ENCODE measurements at places on chromosomes 5 and 9.

DNA sequence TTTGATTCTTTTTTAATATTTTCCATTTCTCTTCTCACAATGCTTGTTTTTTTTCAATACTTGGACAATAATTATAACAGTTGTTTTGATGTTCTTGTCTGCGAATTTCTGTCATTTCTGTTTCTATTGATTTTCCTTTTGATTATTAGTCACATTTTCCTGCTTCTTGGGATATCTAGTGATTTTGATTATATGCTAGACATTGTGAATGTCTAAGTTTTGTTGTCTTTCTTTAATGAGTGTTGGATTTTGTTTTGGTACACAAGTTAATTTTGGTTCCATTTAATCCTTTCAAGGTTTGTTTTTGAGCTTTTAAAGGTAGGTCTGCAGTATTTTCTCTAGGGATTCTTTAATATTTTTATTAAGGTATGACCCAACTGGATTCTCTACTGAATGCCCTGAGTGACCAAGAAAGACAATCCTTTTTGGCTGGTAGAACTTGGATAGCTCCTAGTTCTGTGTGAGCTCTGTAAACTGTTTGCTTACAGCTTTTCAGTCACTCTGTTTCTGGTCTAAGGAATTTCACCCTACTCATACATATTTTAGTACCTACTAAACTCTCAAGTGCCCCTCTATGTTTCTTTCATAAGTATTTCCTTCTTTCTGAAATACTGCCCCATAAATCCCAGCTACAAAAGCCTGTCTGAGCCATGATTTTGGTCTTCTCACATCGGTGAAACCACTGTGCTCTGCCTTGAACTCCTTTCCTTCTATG lies 12.5 kb upstream of the PDE8B start:
- no peak for DNase-seq

GRCh38 chr9:87223392-87224246 lies 274.0 kb upstream of the DAPK1 start:
- DNase-seq: no peak

- no peak for DNase-seq
Measured at GRCh38 chr5:64213011-64213410, 47.4 kb downstream of the RNF180 start.

GRCh38 chr5:146956217-146956616 lies 77.7 kb upstream of the PPP2R2B start:
- DNase-seq: no peak

GRCh38 chr9:124122813-124123462 lies 111.4 kb downstream of the LHX2 start:
- no peak for DNase-seq

- DNase-seq: no peak
Measured at GRCh38 chr5:110150199-110150598, 460.5 kb downstream of the MAN2A1 start.

DNA sequence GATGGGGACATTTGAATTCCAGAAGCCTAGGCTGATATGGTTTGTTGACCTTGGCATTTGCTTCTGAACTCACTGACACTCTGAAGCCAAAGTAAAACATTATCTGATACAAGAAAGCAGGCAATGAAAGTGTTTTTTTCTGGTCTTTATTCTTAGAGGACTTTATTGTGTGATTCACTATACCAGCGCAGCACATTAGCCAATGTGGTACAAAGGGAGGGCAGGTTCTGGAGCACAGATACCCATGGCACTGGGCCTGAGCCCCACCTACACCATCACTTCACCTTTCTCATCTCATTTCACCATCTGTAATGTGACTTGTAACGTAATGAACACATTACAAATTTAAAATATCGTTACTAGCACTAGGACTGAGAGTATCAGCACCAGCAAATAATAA lies 89.7 kb upstream of the ZNF366 start:
- DNase-seq: no peak

DNA sequence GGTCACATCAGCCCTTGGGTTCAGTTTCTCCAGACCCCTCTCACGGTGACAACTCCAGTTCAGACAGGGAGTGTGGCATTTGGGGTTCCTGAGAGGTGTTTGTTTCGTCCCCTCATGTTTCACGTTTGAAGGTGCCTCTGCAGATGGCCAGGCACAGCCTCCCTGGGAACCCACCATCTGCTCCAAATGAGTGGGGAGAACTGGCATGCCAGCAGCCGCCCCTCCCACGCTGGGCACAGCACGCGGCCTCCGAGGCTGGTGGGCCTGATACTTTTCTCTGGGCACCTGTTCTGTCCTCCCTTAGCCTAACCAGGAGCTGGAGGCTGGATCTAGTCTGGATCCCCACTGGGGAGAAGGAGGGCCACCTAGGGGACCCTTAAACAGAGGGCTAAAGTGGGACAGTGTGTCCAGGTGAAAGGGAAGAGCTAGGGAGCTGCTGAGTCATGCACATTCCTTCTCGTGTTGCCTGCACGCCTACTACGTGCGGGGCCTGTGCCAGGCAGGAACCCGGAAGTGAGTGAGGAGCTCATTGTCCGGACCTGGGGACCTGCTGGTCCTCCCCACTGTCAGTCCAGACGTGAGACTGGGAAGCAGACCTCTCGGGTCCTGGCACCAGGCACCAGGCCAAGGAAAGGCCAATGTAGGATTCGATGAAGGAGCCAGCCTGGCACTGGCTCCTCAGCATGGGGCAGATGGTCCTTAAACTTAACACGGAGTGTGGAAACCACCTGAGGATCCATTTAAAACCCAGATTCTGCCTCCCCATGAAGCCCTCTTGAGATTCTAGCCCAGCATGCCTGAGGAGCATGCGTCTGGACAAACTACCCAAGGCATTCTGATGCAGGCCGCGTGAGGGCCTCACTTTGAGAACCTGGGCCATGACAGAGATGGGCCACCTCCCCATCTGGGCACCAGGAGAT lies 11.7 kb downstream of the DNM1 start:
- no peak for DNase-seq

DNA sequence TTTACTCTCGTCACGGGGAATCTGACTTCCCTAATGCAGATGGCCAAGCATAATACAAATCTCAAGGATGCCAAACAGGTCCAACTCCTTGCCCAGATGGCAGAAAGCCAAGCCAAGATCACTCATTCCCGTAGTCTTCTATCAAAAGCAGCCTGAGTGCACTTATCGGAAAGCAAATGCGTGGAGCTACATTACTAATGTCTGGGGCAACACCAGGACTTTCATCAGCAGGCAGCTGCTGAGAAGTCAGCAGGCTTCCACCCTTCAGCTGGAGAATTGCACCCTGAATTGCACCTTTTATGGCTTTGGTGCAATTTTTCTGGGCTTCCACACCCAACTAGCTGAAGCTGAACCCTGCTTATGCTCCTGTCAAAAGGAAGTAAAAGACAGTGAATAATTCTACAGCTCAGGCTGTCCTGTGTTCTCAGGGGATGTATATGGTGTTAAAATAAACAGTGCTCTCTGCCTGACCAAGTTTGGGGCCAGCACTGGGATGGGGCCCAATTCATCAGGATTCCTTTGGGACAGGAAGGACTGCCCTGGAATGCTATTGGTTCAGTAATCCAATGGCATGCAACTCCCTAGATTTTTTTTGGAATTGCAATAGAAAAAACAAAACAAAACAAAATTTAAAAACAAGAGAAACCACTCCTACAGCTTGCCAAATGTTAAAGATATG lies 92.6 kb downstream of the DPYSL3 start:
- DNase-seq: no peak

DNA sequence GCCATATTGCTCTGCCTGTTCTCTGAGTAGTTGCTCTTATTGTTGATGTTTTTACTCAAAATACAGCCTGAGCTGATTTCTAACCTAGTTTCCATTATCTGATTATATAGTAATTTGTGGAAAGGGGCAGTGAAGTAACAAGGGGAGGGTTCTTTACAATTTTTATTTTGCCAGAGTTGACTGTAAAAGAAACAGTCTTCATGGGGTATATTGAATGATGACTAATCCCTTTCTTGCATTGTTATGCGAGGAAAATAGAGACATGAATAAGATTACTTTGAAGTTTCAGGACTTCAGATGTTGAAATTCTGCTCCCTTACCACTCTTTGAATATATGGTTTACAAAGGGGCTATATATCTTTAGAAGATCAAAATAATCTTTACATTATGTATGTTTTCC lies 9.1 kb upstream of the LRRC70 start:
- no peak for DNase-seq

DNA sequence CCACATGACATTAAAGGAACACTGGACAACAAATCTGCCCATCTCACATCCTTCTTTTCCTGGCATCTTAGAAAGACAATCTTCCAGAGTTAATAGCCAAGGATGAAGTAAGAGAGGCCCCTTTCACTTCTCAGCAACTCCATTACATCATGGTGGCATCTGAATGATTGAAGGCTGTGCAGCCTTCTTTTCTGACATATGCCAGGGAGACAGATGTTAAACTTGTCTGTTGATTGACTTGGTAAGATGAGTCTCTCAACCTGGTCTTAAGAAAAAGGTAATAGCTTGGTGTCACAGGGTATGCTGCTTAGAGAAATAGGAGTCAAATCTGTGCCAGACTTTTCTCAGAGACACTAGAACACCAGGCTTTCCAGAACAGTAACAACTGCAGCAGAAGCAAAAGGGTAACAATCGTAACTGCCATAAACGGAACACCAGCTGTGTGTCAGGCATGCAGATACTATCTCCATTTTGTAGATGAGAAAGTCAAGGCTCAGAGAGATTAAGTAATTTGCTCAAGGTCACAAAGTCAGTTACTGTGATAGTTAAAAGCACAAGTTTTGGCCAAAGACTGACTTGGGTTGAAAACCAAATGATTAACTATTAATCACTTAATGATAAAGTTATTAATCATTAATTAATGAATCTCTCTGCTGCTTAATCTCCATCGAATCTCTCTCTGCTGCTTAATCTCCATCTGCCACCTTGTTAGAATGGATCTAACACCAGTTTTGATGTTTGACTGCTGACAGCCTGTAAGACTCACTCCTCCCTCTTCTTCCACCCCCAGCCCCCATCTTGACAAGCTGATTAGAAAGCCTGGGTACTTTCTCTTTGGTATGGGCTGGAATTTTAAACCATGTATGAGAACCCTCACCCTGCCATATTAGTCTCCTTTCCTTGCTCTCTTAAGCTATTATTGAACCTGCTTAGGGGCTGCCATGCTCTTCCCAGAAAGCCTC lies 353.5 kb downstream of the ENC1 start:
- no peak for DNase-seq

DNA sequence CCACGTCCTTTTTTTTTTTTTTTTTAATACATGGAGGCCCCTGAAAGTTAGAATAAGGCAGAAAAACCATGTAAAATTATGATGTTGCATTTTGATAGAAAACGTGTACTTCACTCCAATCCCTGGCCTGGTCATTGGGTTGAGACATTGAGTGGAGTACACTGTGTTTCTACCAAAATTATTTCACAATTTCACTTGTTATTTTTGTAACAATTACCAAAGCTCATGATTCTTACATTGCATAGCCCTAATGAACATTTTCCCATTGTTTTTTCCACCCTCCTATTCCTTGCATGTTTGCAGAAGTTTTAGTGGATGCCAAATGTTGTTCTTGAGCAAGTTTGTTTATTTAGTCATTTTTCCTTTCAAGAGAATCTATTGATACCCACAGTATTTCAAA lies 21.9 kb downstream of the MAMDC2 start:
- DNase-seq: no peak

DNA sequence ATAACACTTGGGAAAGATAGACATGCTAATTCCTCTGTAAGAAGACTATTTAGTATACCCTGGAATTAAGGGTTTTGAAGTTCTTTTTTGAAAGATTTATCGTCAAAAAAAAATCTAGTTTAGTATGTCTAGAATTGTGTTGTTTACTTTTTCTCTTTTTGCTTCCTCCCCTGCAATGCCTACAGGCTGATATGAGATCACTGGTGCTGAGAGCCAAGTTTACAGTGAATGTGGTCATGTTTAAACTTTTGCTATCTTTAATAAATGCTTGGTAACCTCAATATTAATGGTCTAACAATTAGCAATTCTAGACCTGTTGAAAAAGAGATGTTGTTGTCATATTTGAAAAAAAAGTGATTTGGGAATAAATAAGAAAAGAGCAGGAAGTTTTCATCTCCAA lies 86.1 kb downstream of the CWC27 start:
- no peak for DNase-seq

GRCh38 chr5:90802474-90803317 lies 244.1 kb downstream of the ADGRV1 start:
- no peak for DNase-seq

DNA sequence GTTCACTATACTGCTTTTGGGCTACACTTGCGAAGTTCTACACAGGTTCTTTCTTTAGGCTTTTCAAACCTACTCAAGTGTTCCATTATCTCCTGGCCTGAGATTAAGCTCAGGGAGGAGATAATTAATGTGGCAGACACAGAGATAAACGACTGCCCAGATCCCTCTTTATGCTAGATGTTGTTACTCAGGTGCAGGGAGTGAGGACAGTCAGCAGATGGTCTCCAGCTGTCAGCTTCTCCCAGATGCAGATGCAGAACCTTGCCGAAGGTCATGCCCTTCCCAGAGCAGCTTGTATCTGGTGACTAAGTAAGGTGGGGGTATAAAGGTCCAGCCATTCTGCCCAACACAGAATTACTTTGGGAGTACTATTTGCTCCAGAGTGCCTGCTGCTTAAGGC lies 166.2 kb downstream of the ZNF462 start:
- DNase-seq: no peak

DNA sequence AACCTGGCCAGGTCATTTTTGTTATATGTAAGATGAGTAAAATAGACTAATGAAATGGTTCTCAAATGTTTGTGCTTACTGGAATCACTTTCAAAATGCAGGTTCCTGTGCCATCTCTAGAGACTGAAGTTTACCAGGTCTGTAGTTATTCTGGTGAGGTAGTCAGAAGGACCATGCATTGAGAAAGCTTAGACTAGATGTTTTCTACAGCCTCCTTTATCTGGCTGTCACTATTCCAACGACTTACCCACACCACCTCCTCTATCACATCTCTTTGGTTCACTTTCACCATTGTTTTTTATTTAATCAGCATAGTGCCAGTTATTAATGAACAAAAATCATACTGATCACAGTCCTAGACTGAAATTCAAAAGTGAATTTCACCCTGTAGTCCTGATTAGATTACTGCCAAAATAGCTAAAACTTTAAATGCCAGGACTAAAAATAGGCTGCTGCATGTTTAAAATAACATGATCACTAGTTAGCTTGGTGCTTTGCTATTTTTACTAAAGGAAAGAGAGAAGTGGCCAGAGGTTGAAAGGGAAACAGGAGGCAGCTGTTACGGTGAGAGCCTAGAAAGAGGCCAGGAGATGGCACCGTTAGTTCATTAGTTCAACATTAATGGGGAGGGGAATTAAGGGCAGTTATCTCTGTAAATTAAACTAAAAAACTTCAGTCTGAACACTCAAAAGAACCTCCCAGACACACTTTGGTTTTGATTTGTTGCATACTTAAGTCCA lies 13.9 kb upstream of the FNIP1 start:
- DNase-seq: no peak
